H7 (cell line): ENCODE measurements at places on chromosomes 16 and 17. TPM values are rescaled to one million over a fixed set of nuclear protein-coding genes. Genes with fewer than 3 reads are reported as not detected.

SOCS1 gene
- 16.3 and 16.4 TPM in 2 replicates for total RNA-seq

DNA sequence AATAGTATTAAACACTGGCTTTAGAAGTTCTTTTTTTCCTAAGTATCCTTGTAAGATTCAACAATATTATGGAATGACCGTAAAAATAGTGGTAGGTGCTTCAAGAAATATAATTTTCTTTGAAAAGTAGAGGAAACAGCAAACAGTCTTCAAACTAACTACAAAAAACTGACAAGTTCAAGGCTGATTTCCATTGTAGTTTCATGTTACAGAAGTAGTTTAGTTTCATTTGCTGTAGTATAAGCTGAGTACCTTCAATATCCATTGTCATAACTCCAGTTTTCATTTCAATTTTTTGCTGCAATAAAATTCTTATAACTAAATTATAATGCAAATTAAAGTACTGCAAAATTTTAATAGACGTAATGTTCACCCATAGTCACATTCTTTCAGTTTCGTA, 19.3 kb downstream of the PHKB start:
- DNase-seq: no peak

DNA sequence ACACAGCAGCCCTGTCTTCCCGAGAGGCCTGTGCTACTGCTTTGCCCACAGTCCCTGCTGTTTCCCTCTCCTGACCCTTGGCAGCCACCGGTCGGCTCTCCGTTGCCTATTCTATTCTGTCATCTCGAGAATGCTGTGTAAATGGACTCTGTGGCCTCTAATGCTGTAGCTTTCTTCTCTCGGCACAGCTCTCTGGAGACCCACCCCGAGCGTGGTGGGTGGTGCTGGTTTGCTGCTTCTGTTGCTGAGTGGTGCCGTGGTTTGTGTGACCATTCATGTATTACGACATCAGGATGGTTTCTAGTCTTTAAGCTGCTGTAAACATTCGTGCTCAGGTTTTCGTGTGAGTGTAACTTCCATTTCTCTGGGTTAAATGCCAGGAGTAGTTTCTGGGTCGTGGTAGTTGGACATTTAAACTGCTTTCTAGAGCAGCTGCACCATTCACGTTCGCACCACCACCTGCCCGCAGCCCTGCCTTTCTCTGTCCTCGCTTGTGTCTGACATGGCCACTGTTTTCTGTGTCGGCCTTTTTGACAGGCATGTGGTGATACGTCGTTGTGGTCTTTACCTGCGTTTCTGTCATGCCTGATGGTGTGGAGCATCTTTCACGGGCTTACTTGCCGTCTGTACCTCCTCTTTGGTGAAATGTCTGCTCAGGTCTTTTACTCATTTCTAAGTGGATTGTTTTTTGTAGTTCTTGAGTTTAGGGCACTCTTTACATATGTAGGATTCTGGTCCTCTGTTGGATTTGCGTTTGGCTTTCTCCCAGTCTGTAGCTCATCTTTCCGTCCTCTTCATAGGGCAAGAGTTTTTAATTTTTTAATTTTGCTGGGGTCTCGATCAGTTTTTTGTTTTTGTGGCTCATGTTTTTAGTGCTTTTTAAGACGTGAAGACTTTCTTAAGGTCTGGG, 47.7 kb upstream of the ZNF750 start:
- DNase-seq: no peak

- DNase-seq: no peak
Observed at GRCh38 chr16:65944361-65944760, 422.1 kb upstream of the CDH5 start.

DNA sequence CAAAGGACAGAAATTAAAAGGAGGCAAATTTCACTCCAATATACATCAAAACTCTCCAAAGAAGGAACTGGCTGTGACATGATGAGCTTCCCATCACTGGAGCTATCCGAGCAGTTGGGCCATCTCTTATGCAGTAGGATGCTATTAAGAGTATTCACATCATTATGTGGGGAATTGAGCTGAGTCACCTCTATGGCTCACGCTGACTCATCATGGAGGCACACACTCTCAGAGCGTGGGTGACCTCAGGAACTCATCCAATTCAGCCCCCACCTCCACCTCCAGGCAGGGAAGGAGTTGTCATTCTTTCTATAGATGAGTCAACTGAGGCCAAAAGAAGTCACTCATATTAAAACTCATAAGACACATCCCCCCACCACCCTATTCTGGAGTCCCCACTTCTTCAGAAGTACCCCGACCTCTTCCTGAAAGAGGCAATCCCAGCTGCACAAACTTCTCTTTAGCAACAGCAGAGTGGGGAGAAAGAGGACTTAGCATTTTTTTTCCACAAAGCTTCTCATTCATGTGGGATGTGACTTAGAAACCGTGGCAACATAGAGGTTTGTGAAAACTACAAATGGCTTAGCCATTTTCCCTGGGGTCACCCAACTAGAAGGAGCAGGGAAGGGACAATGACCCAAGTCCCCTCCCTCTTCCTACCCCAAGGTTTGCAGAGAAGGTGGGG, 32.5 kb downstream of the ABCC12 start:
- no peak for DNase-seq

GRCh38 chr16:88630941-88631340, 7.4 kb upstream of the IL17C start:
- no peak for DNase-seq

DNA sequence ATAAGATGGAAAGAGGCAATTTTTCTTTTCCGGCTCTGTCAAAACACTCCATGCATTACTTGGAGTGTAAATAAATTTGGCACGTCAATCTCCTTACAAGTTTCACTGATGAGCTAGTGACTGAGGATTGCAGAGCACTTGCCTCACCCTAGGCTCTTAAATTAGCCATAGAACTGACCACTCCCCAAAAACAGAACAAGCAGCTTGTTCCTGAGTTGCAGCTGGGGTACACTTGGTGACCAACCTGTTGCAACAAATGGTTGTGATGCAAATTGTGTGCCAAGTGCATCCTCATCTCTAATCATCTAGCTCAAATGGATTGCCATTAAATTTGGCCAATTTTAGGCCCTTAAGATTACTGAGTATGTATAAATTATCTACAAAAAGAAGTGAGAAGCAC, 67.0 kb downstream of the CACNG1 start:
- no peak for DNase-seq

GRCh38 chr17:38565853-38566665, 39.7 kb downstream of the SRCIN1 start:
- DNase-seq: no peak

DNA sequence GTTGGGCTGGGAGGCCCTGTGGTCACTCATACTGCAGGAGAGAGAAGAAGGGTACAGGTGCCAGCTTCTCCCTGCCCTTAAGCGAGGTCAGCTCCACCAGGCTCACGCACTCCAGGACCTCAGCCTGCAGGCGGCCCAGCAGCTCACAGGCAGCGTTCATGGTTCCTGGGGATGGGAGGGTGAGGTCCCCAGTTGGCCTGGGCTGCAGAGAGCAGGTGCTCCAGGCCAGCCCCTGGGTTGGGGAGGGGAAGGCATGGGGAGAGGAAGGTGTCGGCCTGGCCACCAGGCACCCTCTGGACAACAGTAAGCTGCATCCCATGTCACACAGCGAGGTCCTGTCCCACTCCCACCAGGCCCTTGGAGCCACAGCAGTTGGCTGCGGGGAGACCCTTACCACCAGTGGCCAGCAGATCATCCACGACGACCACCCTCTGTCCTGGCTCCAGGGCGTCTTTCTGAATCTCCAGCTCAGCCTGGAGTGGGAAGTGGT, 2.0 kb downstream of the APRT start:
- no peak for DNase-seq

DNA sequence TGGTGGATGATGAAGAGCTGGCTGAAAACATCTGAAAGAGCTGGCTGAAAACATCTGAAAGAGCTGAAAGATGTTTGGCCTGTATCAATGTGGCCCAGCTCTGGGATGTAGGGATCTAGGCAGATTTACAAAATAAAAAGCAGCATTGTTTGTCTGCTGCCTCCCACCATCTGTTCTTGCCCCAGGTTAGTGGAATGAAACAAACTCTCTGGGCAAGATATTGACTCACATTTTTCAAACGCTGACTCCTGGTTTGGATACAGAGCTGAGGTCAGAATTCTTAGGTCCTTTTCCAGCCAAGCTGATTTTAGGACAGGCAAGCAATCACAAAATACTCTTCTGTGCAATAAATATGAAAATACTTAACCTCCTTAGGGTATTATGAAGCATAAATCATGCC, 139.0 kb downstream of the STX8 start:
- no peak for DNase-seq

DNA sequence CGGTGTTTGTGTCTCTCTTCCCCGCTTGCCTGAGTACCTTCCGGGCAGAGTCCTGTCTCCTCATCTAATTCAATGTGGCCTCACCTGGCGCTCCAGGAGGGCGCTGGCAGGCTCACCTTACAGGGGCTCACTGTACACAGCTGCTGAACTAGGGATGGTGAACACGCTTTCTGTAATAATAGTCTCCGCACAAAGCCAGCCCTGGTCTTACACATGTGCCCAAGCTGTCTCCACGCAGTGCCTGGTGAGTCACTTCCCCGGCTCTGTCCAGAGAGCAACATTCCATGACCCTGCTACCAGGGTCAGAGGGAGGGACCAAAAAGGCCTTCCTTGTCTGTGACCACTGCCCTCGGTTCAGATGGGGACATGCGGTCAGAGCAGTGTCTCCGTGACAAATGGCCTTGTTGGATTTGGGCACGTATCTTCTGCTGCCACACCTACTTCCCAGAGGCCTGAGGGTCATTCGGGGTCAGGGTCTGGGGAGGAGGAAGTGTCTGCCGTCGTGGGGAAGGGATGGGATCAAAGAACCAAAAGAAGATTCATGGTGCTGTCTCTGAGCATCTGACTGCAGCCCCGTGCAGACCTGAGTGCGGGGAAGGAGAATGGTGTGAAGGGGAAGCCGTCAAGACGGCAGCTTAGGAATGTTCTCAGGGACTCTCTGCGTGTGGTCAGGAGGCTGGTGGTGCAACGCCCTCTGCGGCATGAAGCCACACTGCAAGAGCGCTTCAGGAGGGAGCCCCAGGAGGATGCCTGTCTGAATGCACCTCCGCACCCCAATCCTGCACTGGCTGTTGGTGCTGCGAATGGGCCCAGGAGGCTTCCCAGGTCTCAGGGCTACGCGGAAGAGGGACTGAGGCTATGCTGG, 68.8 kb downstream of the IL21R start:
- no peak for DNase-seq

DNA sequence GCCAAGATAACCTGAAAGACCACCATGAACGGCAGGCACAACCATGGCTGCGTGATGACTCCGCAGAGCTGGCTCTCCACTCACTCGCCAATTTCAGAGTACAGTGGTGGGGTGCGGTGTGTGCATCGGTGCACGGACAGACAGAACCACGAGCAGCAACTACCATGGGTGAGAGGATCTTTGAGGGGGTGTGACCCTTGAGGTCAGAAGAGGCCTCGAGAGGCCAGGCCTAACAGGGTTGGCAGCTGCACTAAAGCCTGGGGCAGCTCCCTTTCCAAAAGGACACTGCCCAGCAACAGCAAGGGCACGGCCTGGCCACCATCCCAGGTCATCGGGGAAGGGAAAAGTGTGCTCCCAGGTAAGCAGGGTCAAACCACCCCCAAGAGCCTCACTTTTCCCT, 1.9 kb upstream of the ECI1 start:
- peak; percentile 24 for DNase-seq

DNA sequence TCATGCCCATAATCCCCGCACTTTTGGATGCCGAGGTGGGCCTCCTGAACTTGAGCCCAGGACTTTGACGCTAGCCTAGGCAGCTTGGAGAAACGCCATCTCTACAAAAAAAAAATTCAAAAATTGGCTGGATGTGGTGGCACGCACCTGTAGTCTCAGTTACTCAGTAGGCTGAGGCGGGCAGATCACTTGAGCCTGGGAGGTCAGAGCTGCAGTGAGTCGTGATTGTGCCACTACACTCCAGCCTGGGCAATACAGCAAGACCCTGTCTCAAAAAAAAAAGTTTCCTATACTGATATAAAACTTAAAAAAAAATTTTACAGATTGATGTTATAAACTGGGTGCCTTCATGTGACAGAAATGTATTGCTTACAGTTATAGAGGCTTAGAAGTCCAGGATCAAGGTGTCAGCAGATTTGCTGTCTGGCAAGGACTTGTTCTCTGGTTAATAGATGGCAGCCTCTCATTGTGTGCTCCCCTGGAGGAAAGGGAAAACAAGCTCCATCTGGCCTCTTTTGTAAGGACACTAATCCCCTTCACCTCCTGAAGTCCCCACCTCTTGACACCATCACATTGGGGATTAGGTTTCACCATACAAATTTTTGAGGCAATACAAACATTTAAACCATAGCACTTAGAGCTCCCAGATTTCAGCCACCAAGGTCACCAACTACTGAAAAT, 8.5 kb upstream of the CES3 start:
- DNase-seq: no peak

GRCh38 chr16:57283214-57283958, 1.1 kb downstream of the PLLP start:
- peak; percentile 67 for DNase-seq

DNA sequence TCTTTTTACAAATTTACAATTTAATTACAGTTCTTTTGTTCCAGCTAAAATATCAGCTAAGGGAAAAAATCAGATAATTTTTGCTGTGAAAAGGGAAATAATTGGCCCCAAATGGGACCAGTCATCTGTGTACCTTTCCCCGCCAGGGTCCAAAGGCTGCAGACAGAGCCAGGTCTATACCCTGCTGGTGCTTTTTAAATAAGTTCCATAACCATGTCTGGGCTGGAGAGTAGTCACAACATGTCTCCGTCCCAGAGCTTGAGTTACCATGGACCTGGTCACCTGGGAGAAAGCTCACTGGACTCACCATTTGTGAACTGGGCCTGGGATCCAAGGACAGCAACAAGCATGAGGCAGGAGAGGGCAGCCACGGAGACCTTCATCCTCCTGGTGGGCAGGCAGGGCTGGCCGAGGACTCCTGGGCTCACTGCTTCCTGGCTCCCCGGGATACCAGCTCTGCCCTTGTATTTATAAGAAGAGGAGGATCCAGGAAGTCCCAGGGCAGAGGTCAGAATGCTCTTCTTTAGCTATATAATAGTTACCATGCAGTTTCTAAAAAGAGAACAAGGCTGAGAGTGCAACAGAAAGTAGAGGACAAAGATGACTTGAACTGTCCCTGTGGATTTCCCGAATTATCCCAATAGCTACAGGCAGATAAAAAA, at the start of gene CCL15:
CCL15 (minus strand) TSS at position 444 of the 662 bp plus-strand sequence; CDS start at position 383, 61 bp downstream.
- no peak for DNase-seq

DNA sequence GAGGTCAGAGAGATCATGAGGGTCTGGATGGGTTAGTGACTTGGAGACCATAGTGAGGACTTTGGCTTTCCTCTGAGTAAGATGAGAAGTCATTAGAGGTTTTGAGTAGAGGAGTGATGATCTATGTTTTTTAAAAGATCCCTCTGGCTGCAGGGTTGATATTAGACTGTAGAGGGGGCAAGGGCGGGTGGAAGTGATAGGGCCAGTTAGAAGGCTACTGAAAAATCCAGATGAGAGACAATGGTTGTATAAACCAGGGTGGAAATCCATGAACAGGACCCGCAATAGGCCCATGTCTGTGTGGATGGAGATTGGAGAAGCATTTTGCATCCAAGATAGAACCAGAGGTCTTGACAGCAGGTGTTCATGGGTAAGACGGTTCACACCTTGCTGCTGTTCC, 9.8 kb downstream of the ITGAL start:
- peak; percentile 51 for DNase-seq

DNA sequence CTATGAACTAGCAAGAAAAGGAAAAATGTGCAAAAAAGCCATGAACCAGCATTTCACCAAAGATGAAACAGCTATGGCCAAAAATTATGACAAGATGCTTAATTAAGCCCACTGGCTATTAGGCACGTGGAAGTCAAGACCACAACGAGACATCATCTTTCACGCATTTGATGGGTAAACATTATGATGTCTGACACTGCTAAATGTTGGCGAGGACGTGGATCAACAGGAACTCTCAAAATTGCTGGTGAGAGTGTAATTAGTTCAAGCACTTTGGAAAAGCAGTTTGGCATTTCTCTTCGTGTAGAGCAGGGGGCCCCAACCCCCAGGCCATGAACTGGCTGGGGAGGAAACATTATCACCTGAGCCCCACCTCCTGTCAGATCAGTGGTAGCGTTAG, 39.6 kb upstream of the ADGRG1 start:
- no peak for DNase-seq
